CD8-positive, alpha-beta memory T cell (primary cell): ENCODE measurements at places on chromosomes 3 and 15. TPM values are rescaled to one million over a fixed set of nuclear protein-coding genes. Genes with fewer than 3 reads are reported as not detected.

Gene CLDN18
- not detected for total RNA-seq

Gene TM4SF1
- 0.27 TPM for total RNA-seq

GRCh38 chr3:106282943-106283342, 414.1 kb upstream of the CBLB start:
- DNase-seq, result no peak
- no peaks in the 10 kb centered on the region for H3K4me1 ChIP-seq
- no peaks in the 10 kb centered on the region for H3K36me3 ChIP-seq
- H3K27ac ChIP-seq, result no peak overlapping the region
- no peaks in the 10 kb centered on the region for H3K27me3 ChIP-seq

Gene AADACL2
- total RNA-seq, result not detected

Gene ACTRT3
- 2.6 TPM for total RNA-seq

- DNase-seq, result no peak
- H3K36me3 ChIP-seq, result no peaks in the 10 kb centered on the region
- H3K27me3 ChIP-seq, result no peaks in the 10 kb centered on the region
These were observed 221.4 kb upstream of the NANOGP8 start for GRCh38 chr15:35306361-35306981.

GRCh38 chr3:193190146-193190786, 50.8 kb upstream of the PLAAT1 start:
- no peaks in the 10 kb centered on the region for H3K4me1 ChIP-seq
- H3K27ac ChIP-seq, result no peak overlapping the region
- no peak overlapping the region for H3K4me3 ChIP-seq
- no peaks in the 10 kb centered on the region for H3K36me3 ChIP-seq
- H3K27me3 ChIP-seq, result no peaks in the 10 kb centered on the region

GRCh38 chr3:148697306-148698189, at the start of gene AGTR1:
TSS of gene AGTR1 (plus strand) at chr3:148697903. CDS start at chr3:148741036, 43,133 bp downstream.
- no peak within 1 kb of the TSS for H3K4me3 ChIP-seq
- H3K27me3 ChIP-seq, result no peaks in the 10 kb centered on the region
- DNase-seq, result no peak
- H3K27ac ChIP-seq, result no peak within 1 kb of the TSS
- H3K4me1 ChIP-seq, result no peaks in the 10 kb centered on the region

Gene KIF15
- total RNA-seq, result 23.6 TPM

GRCh38 chr15:88693191-88693590, 54.4 kb downstream of the ISG20 start:
- DNase-seq, result no peak
- no peak overlapping the region for H3K4me3 ChIP-seq
- no peaks in the 10 kb centered on the region for H3K4me1 ChIP-seq
- H3K36me3 ChIP-seq, result no peaks in the 10 kb centered on the region
- H3K27ac ChIP-seq, result no peak overlapping the region

Gene NEK10
- 0.24 TPM for total RNA-seq

Gene PRRT3
- 12.3 TPM for total RNA-seq

Gene ZIC1
- not detected for total RNA-seq

Gene UQCRC1
- total RNA-seq, result 244 TPM

Gene SLC9C1
- total RNA-seq, result not detected

- no peak overlapping the region for H3K27ac ChIP-seq
- H3K36me3 ChIP-seq, result peaks cover 6% of the 10 kb centered on the region
- DNase-seq, result peak; percentile 17
- H3K4me3 ChIP-seq, result no peak overlapping the region
- H3K4me1 ChIP-seq, result peaks cover 52% of the 10 kb centered on the region
- no peaks in the 10 kb centered on the region for H3K27me3 ChIP-seq
These were observed 107.7 kb upstream of the RPL32 start for GRCh38 chr3:12948891-12949711.

DNA sequence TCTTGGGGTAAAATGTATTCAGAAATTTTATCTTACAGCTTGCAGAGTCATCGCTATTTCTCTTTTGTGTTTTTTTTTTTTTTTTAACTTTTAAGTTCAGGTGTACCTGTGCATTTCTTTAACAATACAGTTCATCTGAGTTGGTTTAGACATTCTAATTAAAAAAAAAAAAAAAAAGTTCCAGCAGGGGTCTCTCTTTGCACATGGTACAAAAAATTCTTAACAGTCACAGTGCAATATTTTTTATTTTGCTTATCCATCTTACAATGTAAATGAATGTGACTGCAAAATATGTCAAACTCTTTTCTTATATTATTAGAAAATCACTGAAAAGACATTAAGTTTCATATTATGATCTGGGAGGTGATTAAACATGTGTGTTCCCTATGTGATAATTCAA, 47.5 kb upstream of the SLC9A9 start:
- H3K4me1 ChIP-seq, result no peaks in the 10 kb centered on the region
- no peaks in the 10 kb centered on the region for H3K27me3 ChIP-seq
- H3K27ac ChIP-seq, result no peak overlapping the region

Gene ADAMTS17
- total RNA-seq, result 1.2 TPM

Gene UBE2E2
- total RNA-seq, result 0.86 TPM

GRCh38 chr15:23566071-23566554, 639 bp downstream of the MKRN3 start:
- H3K36me3 ChIP-seq, result no peaks in the 10 kb centered on the region
- H3K4me3 ChIP-seq, result peak overlapping the region; percentile 56
- H3K4me1 ChIP-seq, result no peaks in the 10 kb centered on the region
- peak; percentile 69 for DNase-seq
- H3K27me3 ChIP-seq, result no peaks in the 10 kb centered on the region

DNA sequence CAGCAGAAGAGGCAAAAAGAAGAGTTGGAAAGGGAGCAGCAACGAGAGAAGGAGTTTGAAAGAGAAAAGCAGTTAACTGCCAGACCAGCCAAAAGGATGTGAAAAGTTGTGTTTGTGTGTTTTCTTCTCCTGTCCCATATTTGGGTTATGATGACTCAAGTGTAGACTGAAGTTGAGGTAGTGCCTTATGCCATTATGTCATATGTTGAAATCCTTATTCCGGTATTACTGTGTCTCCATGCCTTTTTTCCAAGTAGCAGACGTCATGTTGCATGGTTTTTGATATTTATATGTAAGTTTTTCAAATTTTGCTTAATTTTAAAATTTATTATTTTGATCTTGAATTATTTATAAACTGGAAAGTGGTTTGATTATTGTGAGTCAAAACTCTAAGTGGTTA, 19.2 kb downstream of the BLOC1S6 start:
- H3K36me3 ChIP-seq, result peaks cover 15% of the 10 kb centered on the region
- no peak for DNase-seq
- H3K27ac ChIP-seq, result no peak overlapping the region
- no peak overlapping the region for H3K4me3 ChIP-seq
- no peaks in the 10 kb centered on the region for H3K4me1 ChIP-seq

- H3K4me1 ChIP-seq, result no peaks in the 10 kb centered on the region
- H3K27ac ChIP-seq, result no peak overlapping the region
- no peak for DNase-seq
- no peak overlapping the region for H3K4me3 ChIP-seq
These were observed 10.7 kb upstream of the DNAJC13 start for GRCh38 chr3:132406587-132406986.

DNA sequence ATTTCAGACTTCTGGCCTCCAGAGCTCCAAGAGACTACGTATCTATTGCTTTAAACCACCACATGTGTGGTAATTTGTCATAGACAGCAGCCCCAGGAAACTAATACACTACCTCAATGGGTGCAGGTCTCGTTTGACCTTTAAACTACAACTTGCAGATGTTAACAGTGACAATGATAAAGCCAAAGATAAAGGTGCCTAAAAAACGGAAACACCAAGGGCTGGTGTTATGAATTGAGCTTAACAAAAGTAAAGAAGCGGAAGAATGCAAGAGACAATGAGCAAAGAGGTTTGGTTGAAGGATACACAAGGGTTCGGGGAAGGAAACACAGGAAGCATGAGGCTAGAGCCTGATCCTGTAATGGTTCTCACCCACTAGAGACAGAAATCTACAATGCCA, 50.8 kb downstream of the RFTN1 start:
- no peaks in the 10 kb centered on the region for H3K27me3 ChIP-seq
- H3K36me3 ChIP-seq, result no peaks in the 10 kb centered on the region
- H3K4me3 ChIP-seq, result no peak overlapping the region
- no peak overlapping the region for H3K27ac ChIP-seq
- DNase-seq, result peak; percentile 53
